Pulmonary artery endothelial cell (primary cell): ENCODE measurements at places on chromosomes 3 and 15. TPM values are rescaled to one million over a fixed set of nuclear protein-coding genes. Genes with fewer than 3 reads are reported as not detected.

The TM6SF1 gene
- 35.1 and 46.6 TPM in 2 replicates for total RNA-seq

The MESP2 gene
- 0.14 TPM in 1 of 2 replicates, not detected in the other for total RNA-seq

The OR5AC2 gene
- not detected in 2 replicates for total RNA-seq

The SLC22A13 gene
- 0.13 and 0.18 TPM in 2 replicates for total RNA-seq

The FANCD2OS gene
- not detected in 2 replicates for total RNA-seq

The MFAP1 gene
- total RNA-seq = 24.2 and 38.4 TPM in 2 replicates

DNA sequence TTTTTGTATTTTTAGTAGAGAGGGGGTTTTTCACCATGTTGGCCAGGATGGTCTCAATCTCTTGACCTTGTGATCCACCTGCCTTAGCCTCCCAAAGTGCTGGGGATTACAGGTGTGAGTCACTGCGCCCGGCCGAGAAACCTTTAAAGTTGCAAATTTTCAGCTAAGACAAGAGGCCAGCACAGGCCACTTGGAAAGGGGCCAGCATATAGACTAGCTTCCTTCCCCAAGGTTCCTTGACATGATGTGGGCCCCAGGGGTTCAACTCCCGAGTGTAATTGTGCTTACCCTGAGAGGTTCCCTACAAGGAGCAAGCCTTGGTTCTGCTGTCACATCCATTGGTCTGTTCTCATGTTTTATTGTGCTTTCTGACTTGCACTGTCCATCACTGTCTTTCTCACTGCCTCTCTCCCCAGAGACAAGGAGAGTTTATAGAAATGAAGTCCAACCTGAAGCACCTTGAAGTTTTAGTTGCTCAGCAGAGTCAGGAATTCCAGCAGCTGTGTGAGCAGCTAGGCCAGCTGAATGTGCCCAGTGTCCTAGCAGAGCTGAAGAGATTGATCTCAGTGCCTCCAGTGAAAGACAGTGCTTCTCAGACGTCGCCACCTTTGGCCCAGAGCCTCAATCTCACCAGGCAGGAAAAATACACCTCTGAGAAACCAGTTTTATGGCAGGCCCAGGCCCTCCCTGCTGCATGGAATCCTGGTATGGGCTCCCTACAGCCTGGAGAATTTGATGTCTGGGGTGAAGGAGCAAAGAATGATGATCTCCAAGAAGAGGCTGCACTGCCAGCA is 21.1 kb downstream of the C3orf62 start:
- DNase-seq = no peak

DNA sequence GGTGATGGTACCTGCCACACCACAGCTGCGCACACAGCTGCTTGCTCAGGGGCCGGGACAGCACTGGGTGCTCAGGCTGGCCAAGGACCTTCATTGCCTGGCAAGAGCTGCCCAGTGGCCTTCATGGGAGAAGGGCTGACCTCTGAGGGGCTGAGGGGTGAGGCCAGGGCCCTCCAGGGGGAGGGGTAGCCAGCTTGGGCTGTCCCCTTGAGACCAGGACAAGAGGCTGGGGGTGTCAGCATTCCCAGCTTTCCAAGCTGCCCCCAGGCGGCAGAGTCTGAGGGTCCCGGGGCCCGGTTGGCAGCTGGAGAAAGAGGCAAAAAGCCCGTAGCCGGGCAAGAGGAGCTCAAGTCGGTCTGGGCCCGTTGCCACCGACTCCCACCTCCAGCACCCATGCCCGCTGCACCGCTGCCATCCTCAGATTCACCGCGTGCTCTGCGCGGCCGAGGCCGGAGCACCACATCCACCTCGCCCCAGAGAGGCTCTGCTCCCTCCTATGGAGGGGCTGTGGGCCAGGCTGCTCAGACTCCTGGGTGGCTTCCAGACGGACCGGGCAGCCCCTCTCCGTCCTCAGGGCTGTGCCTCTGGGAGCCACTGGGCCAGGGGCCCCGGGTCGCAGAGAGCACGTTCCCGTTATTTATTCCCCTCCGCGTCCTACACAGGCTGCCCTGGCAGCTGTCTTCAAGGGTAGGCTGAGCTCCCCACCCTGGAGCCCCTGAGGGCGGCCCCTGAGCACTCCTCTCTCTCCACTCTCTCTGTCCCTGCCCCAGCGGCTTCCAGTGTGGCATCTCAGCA is 51.5 kb downstream of the PLXNA1 start:
- DNase-seq = no peak

DNA sequence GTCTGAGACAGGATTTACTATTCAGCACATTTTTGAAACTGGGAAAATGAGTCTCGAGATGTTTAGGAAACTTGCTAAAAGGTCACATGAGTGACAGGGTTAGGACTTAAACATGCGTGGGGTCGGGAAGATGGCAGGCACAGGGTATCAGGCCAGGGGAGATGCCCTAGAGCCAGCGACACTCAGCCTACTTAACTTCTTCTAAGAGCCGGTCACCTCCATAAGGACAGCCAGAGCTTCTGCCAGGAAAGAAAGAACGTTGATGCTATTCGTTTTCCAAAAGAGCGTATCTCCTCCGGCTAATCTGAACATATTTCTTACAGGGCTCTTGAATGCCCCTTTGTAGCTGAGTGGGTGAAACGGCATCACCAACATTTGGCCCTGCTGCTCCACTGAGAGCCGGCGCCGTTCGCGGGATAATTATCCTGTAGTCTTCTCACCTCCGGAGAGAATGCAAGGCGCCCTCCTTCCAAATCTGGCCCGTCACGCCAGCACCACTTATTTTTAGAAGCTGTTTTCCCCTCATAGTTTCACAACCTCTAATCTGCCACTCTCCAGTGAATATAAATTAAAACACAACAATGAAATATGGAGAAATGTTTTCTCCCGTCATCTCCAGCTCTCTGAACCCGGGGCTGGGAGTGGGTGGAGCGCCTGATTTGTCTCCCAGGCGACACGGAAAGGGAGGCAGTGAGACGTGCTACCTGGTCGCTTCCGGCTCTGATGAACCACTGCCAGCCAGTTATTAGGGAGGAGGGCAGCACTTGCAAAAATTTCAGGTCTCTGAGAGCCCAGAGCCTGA is 58.5 kb downstream of the LIPC start:
- no peak for DNase-seq

GRCh38 chr3:142180761-142181362 is 31.5 kb upstream of the TFDP2 start:
- DNase-seq = no peak

- DNase-seq = peak; percentile 19
Measured at GRCh38 chr15:39589193-39589814, 8.4 kb downstream of the THBS1 start.

DNA sequence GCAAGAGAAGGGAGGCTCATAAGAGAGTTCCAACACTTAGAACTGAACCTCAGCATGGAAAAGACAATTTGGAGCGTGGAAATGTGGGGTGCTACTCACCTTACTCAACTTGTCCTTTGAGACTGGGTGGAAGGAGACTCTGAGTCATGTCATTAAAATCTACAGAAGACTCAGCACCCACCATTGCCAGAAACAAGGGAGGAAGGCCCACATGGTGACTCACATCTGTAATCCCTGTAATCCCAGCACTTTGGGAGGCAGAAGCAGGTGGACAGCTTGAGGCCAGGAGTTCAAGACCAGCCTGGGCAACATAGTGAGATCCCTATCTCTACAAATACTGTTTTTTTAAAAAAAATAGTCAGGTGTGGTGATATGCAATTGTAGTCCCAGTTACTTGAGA is 161.9 kb upstream of the UBE3A start:
- no peak for DNase-seq

- DNase-seq = no peak
Measured at GRCh38 chr15:63370764-63371163, 10.9 kb downstream of the CA12 start.

DNA sequence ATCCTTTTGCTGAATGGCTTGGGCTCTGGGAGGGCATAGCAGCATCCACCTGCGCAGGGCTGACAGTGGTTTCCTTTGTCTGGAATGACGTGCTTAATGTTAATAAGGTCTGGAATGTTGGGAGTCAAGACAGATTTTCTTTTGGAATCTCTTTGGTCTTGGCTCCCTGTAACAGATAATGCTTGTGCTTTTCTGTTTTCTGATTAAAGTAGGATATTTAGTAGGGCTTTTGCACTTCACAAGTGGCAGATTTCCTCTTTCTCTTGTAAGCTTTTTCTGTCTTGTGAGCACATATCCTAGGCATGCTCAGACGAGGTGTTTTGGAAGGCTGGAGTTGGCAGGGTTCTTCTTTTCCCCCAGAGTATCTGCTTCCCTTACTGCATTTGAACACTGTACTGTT is 189.6 kb downstream of the GHSR start:
- DNase-seq = no peak

DNA sequence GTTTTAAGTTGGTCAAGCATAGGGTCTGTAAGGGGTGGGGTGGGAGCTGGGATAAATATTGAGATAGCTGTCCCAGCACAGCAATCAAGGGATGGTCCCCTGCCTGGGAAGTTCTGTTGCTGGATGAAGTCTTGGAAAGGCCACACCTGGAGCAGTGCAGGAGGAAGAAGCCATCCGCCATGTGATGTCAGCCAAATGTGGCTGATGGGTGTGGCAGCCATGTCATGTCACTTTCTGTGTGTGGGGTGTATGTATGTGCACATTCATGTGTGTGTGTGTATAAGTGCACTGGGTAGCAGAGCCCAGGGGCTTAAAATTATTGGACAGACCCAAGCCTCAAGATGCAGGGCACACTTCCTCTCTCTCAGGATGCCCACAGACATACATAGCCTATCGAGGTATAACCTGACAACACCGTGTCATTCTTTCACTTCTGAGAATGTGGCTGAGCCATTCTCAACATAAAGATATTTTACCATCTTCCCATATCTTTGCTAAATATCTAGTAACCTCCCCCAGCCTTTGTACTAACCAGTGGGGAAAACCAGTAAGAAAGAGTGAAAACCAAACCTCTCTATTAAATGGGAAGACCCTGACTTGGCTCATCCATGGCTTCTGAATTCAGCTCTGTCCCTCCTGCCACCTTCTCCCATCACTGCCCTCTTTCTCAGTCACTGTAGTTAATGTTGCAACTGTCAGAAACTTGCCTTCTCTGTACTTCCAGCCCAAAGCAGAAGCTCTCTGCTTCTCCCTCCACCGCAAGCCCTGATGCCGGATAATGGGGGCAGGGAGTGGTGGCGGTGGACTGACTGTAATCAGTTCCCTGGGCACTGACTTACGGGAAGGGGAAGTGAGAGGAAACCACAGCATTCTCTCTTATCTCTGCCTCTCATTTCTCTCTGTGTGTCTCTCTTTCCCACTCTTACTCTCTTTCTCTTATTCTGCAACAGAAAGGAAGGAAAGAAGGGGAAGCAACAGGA is 11.2 kb downstream of the TNFSF10 start:
- no peak for DNase-seq

DNA sequence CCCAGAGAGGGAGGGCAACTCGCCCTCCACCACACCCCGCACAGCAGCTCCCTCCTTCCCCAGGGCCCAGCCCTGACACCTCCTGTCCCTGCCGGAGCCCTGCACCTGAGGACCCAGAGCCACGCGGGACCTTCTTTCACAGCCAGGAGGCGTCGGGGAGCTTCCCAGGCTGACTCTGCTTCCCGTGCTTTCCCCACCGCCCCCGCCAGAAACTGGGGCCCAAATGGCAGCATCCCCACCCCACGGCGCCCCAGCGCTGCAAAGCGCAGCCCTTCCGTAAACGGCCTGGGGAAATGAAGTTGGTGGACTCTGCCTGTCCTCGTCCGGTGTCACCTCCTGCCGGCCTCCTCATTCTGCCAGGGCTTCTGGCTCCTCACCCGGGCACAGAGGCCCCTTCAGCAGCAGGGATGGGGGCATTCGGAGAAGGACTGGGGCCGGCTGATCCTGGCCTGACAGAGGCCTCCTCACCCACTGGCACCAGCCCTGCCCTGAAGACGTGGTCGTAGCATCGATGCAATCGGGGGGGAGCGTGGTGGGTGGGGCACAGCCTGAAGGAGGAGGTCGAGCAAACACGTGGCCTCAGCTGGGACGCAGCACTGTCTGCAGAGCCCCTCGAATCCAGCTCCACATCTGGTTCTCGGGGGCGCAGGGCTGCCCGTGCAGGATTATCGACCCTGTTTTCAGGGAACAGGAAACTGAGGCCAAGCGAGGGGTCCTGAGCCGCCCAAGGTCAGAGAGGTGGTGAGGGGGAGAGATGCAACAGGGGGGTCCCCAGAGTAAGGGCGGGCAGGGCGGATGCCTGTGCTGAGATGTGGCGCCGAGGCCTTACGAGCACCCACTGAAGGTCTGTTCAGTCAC is 235.4 kb downstream of the XXYLT1 start:
- DNase-seq = no peak

DNA sequence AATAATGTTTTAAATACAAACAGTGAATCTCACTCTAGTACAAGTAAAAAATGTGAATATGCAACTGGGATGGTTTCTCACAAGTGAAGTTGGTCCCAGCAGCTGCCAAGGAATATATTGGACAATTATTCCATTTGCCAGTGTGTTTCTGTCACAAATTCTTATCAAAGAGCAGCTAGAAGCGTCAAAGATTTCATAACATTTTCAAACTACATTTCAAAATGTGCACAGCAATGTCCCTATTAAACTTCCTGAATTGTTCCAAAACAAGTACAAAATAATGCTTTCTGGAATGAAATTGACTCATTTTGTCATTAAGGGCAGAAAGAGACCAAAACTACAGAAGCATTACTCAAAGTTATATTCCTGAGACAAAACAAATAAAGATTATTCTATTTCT is 38.3 kb downstream of the GPR176 start:
- DNase-seq = no peak

DNA sequence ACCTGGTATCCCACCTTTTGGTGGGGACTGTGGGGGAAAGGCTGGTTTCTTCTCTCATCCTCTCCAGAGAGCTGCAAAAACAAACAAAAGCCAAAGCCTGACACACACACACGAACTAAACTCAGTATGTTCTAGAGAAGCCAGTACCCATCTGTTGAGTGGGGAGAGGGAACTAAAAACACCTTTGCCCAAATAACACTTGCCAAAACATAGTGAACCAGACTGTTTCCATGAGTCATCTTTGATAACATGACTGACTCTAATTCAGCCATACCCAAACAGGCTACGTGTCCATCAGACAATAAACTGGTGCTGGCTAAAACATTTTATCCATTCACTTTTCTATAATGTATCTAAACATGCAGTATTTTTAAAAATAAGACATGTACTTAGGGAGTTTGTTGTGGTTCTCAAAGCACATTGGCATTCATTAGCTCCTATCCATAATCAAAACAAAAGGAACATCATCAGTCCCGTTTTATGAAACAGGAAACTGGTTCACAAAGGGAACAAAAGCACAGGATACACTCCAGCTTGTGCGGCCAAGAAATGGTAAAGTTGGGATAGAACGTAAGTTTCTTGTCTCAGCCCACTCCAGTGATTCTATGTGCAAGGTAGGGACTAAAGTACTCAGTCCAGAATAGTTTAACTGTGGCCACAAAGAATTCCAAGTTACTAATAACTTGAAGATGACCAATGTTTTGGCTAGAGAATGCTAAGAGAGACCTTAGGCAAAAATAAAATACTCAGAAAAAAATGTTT is 16.1 kb downstream of the LYSMD2 start:
- peak; percentile 45 for DNase-seq

- no peak for DNase-seq
Measured at GRCh38 chr15:50576166-50576565, 29.7 kb upstream of the USP50 start.

- no peak for DNase-seq
Measured at GRCh38 chr15:81288616-81289015, 35.3 kb downstream of the STARD5 start.

- no peak for DNase-seq
Measured at GRCh38 chr15:90686435-90687218, 30.5 kb upstream of the BLM start.

- DNase-seq = no peak
Measured at GRCh38 chr3:158160958-158161357, 51.1 kb downstream of the RSRC1 start.

- no peak for DNase-seq
Measured at GRCh38 chr3:124174476-124174875, 182.6 kb upstream of the ROPN1 start.
